Chondrocyte (in vitro differentiated cells): ENCODE measurements at places on chromosomes 16 and 17.

- DNase-seq = no peak
Measured at GRCh38 chr17:68391561-68392268, 65.6 kb downstream of the WIPI1 start.

- no peak for DNase-seq
Measured at GRCh38 chr16:11740567-11740966, 2.1 kb downstream of the TXNDC11 start.

DNA sequence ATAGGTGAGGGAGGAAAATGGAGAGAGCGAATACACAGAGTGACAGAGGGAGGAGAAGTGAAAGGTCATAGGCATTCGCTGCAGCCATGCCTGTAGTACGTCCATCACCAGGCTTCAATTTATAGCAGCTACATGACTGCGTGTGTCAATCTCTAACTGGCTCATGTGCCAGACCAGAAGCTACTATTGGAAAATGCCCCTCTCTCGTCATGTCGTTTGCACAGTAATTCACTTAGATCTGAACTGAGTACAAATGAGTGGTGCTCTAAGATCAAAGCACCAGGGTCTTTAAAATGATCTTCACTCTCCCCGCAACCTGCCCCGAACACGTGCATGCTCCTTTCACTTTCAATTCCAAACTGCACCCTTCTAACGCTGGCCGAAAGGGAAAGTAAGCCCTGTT, 51.3 kb downstream of the ADCY9 start:
- no peak for DNase-seq

GRCh38 chr16:64585367-64585766, 536.5 kb downstream of the CDH11 start:
- DNase-seq = no peak

GRCh38 chr17:27817731-27818130, 17.4 kb upstream of the NOS2 start:
- DNase-seq = no peak

- DNase-seq = no peak
Measured at GRCh38 chr17:410543-411401, 58.2 kb upstream of the RPH3AL start.
